ENCODE measurements at places on chromosomes 3 and 15.
A peak's percentile ranks its signal among the peaks of the same experiment; 100 is the strongest.

DNA sequence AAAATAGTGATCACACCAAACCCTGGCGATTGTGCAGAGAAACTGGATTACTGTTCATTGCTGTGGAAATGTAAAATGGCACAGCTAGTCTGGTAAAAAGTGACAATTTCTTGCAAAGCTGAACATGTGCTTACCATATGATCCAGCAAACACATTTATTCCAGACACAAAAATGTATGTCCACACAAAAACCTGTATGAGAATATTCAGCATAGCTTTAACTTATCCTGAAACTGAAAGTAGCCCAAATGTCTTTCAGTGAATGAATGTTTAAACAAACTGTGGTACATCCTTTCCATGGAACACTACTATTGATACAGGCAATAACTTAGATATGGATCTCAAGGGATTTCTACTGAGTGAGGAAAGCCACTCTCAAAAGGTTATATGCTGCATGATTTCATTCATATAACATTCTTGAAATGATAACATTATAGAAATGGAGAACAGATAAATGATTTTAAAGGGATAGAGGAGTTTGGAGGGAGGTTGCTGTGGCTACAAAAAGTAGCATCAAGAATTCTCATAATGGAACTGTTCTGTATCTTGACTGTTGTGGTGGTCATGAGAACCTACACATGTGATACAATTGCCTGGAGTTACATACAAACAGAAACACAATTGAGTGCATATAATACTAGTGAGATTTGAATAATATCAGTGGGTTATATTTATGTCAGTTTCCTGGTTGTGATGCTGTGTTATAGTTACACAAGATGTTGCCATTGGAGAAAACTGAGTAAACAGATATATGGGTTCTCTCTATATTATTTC lies 70.7 kb upstream of the DPH6 start:
- no peak for DNase-seq

DNA sequence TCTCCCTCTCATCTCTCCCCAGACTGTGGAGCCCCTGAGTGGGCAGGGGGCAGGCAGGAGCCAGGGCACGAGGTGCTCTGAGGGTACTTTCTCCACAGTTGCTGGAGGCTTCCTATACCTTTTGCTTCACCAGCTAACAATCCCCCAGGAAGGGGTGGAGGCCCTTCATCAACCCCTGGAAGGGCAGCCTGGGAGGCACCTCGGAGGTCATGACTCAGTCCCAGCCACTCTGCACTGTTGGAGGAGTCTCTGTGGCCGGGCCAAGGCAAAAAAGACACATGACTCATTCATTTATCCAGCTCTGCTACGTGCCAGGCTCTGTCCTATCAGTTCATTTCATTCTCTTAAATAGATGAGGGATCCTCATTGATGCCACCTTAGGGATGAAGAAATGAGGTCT lies 15.6 kb upstream of the KY start:
- DNase-seq = peak; percentile 85

DNA sequence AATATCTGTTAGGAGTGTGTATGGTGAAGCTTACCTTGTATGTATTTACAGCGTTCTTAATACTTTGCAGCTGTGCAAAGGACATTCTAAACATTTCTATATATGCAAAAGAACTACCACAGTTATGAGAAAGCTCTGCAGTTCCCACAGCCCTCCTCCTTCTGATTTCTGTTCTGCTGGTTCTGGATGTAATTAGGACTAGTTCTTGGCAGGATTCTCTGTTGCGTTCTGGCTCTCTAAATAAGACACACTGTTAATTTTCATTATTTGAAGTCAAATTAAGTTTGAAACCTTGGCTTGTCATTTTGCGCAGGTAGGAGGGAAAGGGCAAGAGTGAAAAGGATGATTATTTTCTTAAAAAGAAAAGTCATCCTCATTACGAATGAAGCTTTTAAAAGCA lies 76.4 kb downstream of the FNDC3B start:
- DNase-seq = no peak

- no peak for DNase-seq
These were observed 5.8 kb upstream of the RYR3 start for GRCh38 chr15:33304924-33305323.

GRCh38 chr3:103601666-103602065 lies 1166.9 kb downstream of the ZPLD1 start:
- DNase-seq = no peak

DNA sequence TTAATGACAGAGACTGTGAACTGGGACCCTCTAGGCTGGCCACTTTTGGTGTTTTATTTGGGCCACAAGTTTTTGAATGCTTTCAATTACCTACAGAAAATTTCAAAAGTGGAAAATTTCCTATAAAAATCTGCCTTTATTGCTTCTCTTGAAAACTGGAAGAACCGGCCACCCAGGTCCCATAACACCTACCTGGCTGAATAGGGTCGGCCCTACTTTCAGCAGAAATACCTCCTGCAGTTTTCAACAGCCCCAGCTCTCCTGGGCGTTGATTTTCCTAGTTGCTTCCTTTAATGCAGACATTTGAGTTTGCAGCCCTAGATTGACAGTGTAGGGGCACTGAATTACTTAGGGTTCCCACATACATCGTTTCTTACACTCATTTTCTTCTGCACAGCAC lies 719 bp upstream of the SRPRB start:
- no peak for DNase-seq

- peak; percentile 31 for DNase-seq
These were observed 45.6 kb downstream of the SST start for GRCh38 chr3:187624588-187624987.

- no peak for DNase-seq
These were observed 23.5 kb downstream of the RUVBL1 start for GRCh38 chr3:128100161-128100560.

DNA sequence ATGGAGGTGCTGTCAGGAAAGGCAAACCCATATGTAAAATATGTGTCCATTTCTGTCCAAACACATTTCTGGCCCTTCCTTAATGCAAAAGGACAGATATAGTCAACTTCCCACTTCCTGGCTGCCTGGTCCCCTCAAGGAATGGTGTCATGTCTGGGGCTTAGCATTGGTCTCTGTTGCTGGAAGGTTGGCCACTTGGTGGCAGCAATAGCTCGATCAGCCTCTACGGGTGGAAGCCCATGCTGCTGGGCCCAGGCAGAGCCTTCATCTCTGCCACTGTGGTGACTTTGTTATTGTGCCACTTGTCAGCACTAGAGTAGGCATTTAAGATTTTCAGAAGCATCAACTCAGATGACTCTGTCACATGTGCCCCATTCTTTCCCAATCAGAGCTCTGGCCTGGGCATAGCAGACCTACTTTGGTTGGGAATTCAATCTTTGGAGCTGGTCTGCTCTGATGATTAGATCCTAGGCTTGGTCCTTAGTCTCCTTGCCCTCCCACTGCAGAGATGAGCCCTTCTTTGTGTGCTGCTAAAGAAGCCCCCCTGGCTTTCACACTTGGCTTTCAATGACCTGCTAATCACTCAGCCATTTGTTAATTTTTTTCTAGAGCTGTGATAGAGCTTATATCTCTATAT lies 51.0 kb upstream of the SPSB4 start:
- peak; percentile 67 for DNase-seq

- no peak for DNase-seq
These were observed 267.1 kb downstream of the LRTM1 start for GRCh38 chr3:54660714-54661132.

GRCh38 chr15:59622289-59622688 lies 10.7 kb downstream of the GCNT3 start:
- DNase-seq = peak; percentile 55

GRCh38 chr3:42216302-42216701 lies 49.7 kb downstream of the CCK start:
- DNase-seq = no peak

DNA sequence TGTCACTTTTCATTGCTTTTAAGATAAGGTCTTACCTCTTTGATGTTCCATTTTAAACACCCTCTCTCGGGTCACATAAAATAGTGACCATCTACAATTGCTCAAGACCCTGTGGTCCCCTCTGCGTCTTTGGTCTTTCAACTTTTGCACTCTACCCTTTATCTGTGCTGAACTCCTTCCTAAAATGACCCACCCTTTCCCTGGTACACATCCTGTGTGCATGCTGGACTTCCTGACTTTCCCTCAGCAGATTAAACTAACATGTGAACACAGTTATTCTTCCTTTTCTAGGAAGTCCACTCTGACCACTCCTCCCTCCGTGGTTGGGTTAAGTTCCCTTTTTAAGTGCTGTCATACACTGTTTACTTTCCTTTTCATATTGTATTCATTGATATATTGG lies 414.2 kb downstream of the GABRB3 start:
- no peak for DNase-seq

DNA sequence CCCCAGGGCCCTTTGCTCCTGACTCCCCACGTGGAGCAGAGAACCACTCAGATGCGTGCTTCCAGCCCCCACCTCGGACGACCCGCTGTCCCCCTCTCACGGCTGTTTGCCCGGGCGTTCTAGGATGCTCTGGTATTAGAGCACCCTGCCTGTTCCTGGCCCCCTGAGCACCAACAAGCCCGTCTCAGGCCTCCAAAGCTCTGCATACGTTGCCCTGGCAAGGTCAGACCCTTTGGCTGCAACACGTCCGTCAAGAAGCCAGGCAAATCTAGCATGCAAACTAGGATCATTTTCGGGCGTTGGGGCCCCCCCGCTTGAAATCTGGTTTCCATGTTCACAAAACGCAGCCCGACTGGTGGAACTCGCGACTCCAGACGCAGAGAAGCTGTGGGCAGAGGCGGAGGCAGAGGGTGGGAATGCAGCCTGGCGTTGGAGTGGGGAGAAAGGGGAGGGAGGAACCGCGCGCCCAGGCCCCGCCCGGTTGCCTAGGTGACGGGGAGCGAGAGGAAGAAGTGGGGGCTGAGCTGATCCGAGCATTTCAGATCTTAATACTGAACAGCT lies 86.2 kb upstream of the PIAS1 start:
- peak; percentile 55 for DNase-seq

GRCh38 chr3:23619705-23620637 lies 185.8 kb upstream of the UBE2E1 start:
- peak; percentile 9 for DNase-seq

DNA sequence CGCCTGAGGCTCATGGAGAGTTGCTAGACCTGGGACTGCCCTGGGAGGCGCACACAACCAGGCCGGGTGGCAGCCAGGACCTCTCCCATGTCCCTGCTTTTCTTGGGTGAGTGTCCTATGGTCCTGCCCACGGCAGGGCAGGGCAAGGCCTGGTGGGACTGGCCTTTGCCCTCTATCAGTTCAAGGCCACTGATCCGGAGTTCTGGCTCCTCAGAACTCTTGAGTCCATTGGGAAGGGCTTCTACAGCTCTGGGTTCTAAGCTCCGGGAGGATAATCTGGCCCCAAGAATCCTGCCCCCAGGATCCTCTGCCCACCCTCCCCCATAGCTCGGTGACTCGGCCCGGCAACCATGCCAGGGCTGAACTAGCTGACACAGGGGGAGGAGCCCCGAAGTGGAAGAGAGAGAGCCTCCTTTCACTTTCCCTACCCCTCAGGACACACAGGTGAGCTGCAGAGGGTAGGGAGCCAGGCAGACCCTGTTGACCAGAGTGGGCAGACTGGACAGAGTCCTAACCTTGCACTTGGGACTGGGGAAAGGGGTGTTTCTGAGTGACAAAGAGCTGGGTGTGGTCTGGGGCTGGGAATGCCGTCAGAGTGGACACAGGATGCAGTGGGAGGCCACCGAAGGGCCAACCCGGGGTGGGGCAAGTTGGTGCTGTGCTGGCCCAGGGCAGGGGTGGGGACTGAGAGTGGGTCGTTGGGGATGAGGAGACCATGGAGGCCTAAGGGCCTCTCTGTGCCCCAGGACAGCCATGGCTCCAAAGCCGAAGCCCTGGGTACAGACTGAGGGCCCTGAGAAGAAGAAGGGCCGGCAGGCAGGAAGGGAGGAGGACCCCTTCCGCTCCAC lies 664 bp downstream of the PARP3 start:
- DNase-seq = peak; percentile 92

GRCh38 chr15:42890161-42890913 lies 30.2 kb downstream of the TTBK2 start:
- peak; percentile 75 for DNase-seq

- no peak for DNase-seq
These were observed 11.3 kb downstream of the SLCO2A1 start for GRCh38 chr3:134018406-134018805.

DNA sequence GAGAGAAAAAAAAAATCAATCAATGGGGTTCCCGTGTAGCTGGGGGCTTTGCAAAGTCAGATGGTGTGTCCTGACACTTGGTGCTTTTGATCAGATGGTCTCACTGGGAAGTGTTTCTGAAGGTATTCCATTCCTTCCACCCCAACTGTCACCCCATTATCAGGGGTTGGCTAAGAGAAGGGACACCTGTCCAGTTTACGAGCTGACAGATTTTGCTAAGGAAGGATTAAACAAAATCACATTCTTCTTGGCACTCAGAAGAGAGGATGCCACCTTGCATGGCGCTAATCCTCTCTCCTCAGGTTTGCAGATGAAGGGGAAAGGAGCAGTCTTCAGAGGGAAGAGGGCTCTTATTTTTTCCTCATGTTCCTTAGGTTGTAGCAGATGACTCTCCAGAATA lies 103.7 kb upstream of the ETV5 start:
- DNase-seq = no peak

DNA sequence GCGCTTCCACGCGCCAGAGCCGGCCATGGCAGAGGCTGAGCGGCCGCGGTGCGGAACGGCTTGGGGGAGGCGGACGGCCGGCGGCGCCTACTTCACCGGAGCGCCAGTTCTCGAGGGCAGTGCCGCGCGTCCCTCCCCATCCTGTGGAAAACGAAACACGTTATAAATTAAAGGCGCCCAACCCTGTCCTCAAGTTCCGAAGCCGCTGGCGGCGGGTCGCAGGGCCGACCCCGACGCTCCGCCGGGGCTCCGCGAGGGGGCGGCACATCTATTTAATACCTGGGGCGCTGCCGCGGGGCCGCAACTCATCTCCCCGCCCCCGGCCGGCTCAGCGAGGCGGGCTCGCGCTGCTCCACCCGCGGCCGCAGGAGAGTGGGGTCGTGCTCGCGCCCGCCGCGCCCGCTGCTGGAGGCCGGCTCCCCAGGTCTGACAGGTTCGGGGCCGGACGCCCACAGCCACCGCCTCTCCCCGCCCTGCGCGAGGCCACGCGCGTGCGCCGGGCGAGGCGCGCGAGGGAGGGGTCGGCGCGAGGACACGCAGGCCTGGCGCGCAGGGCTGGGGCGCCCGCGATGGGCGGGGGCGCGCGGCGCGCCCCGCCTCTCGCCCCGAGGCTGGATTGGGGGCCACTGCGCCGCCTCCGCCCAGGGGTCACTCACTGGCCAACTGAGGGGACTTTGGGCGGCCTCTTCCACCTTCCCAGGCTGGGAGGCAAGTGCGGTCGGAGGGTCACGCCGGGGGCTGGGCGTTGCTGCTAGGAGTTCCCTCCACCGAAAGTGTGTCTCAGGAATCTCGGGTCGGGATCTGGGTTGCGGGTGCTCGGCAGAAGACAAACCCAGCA lies at the start of gene SLC30A4:
SLC30A4 (minus strand) TSS at position 428 of the 838 bp plus-strand sequence; CDS start at position 27, 401 bp downstream.
- peak; percentile 78 for DNase-seq

GRCh38 chr3:135090020-135090717 lies 295.1 kb downstream of the EPHB1 start:
- DNase-seq = no peak

GRCh38 chr15:52466134-52466701 lies 62.5 kb downstream of the MYO5A start:
- no peak for DNase-seq

- no peak for DNase-seq
These were observed 38.2 kb downstream of the DNAH12 start for GRCh38 chr3:57505901-57506300.

Measured in AG08395 (cell line).